ENCODE measurements at places on chromosomes 5 and 9.

- DNase-seq, result no peak
Observed at GRCh38 chr5:83583859-83584258, 112.3 kb downstream of the VCAN start.

GRCh38 chr5:168244838-168245559 lies 46.4 kb upstream of the WWC1 start:
- DNase-seq, result no peak

- no peak for DNase-seq
Observed at GRCh38 chr5:115424030-115424429, 120.5 kb downstream of the FEM1C start.

GRCh38 chr9:13721481-13722235 lies 442.2 kb upstream of the MPDZ start:
- peak; percentile 72 for DNase-seq

DNA sequence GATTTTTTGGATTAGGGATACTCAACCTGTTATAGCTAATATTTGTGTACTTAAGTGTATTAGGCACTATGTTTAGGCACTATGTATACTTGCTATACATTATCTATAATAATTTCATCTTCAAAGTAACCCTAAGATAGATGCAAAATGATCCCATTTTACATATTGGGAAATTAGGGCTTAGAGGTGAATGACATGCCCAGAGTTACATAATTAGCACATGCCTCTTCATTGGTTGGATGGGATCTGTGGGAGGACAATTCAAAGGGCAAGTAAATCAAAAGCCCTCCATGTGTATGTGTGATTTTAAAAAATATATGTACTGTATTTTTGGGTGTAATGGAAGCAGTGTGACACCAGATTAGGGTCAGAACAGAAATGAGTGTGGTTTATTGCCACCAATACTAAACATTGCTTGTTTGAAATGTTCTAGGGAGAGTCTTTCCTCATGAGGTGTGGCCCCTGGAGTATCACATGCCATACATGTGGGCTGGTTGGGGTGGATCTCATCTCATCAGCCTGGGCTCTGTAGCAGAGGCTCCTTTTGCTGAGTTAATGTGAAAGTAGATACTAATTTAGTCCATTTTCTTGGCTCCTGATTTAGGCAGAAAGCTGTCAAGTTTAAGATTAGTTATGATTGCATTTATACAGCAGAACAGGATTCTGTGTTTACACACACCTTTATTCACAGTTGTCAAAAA lies 5.5 kb downstream of the C9orf85 start:
- no peak for DNase-seq

GRCh38 chr5:108345541-108346171 lies 36.2 kb downstream of the FBXL17 start:
- no peak for DNase-seq

DNA sequence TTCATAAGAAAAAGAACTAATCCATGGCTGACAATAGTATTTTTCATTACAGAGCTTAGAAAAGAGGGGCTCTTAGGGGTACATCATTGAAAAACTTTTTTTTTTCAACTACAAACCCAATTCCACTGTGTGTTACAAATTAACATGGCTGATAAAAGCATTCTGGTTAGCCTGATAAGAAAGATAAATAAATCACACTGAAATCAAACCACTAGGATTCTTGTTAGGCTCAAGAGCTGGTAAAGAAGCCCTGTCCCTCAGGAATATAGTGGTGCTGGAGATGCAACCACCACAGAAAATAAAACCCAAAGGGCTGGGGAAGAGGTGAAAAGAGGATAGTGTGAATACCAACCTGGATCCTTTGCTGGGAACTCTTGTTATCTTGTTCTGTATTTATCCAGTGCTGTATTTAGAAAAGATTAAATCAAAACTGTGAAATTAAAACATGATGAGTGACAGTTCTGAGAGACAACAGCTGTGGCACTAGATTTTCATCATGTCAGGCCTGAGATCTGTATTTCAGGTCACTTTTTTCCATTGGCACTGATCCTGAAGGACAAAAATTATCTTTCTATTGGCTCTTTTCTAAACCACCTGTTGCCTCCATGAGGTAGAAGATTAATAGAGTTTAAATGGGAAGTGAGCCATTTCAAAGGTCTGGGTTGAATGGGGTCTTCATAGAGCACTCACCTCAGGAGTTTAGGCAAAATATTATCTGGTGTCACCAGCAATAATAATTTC lies 118.6 kb downstream of the ARRDC3 start:
- no peak for DNase-seq

DNA sequence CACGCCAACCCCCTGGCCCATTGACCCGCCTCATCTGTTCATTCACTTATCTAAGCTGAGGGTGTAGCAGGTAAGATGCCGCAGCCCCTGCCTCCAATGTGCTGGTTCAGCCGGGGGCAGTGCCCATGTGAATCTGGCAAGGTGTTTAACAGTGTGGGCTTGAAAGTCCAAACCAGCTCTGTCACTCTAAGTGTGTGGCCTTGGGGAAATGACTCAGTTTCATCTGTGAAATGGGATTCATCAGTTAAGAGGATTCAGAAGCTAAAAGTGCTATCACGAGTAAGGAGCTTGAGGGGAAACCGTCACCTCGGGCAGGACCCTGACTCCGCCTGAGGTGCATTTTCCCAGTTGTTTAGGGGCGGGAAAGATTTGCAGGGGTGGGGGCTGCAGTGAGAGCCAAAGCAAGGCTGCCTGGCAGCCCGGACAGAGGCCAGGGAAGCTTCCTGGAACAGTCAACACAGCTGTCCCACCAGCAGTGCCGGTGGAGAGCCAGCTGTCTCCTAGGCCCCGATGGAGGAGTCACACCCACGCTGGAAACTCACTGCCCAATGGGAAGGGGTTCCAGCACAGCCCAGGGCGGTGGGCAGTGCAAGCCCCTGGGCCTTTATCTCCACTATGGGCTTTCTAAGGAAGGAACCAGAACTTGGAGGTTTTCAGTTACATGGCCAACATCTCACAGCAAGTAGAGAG lies 9.7 kb upstream of the URM1 start:
- no peak for DNase-seq

GRCh38 chr9:71302776-71303175 lies 181.4 kb upstream of the TRPM3 start:
- DNase-seq, result no peak

- DNase-seq, result no peak
Observed at GRCh38 chr9:88221105-88221504, 82.8 kb upstream of the SPATA31C2 start.

DNA sequence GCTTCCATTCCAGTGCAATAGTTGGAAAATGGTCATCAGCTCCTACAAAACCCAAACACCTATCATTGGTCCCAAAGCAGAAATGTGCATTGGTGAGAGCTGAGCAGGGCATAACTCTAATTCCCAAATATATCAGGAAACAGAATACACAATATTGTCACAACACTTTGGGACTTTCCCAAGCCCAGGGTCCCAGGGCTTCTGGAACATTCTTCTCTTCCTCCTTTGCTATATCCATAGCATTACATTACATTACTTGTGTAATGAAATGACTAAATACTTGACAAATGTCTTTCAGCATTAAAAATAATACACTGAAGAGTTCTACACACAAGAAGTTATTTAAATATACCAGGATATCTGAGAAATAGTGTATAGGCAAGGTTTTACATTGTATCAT lies 45.6 kb downstream of the LIX1 start:
- DNase-seq, result no peak

DNA sequence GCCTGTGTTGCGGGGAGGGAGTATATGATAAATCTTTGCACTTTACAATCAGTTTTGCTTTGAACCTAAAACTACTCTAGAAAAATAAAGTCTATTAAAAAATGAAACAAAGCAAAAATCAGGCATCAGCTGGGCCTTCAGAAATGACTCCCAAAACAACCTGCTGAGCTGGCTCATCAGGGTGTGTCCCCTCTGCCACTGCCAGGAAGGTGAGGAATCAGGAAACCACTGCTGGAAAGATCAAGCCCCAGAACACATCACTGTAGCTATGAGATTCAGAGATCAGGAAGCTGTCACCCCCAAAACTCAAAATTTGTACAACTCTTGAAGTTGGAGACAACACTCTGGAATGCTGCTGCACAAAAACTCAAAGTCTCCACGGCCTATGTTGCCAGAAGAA lies 40.5 kb upstream of the TBCA start:
- DNase-seq, result no peak

Measured in non-pigmented ciliary epithelial cell (primary cell).